ENCODE measurements at places on chromosomes 1 and 21.
A peak's percentile ranks its signal among the peaks of the same experiment; 100 is the strongest.

DNA sequence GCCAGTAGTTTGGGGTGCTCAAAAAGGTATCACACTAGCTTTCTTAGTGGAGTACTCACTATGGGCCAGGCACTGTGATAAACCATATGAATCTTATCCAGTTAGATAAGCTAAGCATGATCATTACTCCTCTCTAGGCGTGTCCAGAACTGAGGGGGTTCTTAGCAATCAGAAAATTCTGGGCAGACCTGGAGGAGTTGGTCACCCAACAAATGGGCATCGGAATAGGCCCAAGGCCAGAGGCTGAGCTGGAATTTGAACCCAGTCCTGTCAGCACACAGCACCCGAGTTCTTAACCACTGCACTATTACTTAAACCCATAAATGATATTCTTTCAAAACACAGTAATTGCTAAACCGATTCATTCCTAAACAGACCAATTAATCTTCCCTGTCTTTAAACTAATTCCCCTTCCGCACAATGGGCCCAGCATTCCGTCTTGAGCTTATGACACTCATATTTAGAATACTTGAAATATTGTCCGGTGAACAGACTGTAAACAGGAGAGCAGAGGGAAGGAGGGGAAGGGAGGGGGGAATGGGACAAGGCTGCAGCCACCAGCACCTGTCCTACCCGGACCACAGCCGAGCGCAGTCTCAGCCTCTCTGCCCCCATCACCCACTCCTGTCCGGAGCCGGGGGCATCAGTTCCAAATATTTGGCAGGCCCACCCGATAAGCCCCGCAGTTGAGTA lies 113.0 kb upstream of the GADD45A start:
- no peak for DNase-seq

DNA sequence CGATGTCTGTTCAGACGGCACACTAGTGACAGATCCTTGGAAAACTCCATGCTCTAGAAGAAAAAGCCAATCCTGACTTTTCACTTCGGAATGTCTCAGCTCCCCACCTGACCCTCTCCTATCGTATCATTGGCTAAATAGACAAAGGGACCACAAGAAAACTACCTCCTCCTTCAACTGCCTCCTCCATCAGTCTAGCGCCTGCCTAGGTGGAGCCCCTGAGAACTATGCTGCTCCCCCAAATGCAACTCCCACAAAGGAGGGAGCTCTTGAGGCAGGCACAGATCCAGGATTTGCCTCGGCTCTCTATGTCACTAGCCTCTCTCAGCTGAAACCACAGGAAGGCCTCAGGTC lies 148.4 kb downstream of the TOMM20 start:
- no peak for DNase-seq

DNA sequence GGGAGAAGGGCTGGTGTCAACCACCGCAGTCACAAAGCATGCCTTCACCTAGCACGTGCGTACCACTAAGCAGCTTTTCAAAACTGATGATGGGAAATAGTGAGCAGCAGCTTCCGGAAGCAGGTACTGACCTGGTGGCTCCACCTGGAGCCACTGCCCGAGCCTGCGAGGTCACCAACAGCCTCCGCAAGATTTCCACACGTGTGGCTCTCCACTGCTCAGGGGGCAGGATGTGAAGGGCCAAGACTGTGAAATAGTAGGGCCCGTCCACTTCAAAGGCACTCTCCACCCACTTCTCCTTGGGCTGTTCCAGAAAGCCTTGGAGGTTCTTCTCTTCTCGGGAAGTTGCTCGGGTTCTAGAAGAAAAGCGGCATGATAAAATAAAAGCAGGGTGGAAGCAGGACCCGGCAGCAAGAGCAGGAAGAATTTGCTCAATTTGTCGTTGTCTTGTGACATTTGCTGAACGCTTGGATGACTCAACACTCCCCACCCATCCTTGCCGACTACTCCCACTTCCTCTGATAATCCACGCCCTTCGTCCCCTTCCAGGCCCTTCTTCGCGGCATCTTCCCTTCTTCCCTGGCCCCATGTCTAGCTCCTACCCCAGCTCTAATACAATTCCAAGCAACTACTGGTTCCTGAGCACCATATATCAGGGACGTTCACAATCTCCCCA lies 124.9 kb upstream of the IFFO2 start:
- no peak for DNase-seq

- DNase-seq: no peak
Measured at GRCh38 chr1:23202263-23202749, 15.0 kb downstream of the HTR1D start.

DNA sequence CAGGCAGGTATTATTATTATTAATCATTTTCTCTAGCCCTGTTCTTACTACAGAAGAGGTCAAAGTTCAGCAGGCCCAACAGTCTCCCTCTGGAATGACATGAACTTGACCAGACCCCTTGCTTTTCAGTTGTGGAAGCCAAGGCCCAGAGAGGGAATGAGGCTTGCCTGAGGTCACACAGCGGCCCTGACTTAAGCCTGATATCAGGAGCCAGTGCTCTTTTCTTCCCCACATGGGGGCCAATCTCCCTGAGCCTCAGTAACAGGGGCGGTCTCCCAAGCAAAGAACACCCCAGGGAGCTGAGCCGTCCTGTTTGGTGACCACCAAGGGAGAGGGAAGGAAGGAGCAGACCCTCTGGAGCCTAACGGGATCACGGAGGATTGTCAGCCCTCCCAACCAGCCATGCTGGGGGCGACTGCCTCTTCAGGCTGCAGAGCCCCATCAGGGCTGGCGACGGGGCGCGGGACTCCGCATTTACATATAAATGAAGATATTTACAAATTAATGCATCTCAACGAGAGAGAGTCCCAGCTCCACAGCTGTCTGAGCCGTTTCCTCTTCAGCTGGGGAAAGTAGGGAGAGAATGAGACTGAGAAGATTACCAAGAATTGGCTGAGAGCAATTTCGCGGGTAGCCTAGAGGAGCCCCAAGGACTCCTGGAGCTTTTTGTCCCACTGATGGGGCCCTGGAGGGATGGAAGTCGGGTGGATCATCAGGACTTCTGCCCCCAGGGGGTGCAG lies 186.1 kb upstream of the KLHDC7A start:
- DNase-seq: no peak

DNA sequence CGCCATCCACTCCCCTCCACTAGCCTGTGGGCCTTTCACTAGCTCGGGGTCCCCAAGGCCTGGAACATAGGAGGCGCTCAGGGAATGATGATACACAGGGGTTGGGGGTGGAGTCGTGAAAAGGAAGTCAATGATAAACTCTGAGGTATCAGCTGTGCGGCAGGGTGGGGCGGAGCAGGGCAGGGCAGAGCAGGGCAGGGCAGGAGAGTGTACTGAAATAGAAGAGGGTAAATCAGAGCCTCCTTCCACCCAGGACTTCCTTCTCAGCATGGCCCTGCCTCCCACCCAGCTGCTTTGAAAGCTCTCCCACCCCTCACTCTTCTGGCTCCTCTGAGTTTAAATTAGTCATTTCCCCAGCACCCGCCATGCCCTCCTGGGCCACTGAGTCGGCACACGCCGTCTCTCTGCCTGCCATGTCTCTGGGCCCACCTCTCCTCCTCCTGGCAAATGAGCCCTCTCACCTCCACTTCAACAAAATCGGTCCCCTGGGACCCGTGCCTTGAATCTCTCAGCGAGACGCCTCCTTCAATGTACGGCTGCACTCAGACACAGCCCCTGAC lies 16.9 kb downstream of the CAPZB start:
- peak; percentile 53 for DNase-seq

DNA sequence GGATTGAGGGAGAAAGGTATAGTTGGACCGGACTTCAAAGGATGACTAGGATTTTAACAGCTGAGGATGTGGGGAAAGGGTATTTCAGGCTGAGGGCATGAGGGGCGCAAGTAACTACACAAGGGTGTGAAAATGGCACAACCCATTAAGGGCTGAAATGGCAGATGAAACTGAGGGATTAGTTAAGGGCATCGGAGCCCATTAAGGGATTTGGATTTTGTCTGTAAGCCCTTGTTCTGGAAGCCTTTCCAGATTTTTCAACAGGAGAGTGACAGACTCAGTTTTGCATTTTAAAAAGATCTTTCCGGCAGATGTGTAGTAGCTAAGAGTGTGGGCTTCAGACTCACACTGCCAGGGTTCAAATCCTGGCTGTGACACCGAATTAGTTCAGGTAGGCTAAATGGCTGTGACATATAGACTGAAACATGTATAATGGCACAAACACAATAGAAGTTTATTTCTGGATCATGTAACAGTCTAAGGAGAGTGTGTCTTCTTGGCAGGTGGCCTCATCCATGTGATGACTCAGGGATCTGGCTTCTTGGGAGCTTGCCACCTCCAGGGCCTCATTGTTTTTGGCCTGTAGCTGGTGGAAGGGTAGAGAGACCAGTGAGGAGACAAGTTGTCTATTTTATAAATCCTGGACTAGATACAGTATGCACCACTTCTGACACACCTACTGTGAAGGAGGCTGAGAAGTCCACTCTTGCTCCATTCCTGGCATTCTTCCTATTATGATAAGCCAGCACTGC lies 49.6 kb downstream of the UBE2T start:
- DNase-seq: no peak

DNA sequence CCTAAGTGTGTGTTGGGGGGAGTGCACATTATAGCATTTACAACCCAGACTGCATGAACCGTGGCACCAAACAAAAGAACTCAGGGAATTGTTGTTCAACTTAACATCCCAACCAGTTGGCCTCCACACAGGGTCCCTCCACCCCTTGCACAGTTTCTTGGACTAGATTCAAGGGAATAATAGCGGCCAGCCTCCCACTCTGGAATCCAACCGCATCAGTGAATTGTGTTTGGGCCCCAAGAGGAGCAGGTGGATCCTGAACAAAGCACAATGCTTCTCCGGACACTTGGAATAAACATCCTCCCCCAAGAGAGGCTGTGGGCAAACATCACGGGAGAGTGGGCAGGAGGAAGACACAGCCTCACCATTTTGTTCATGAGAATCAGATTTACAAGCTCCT lies 18.2 kb downstream of the CD34 start:
- no peak for DNase-seq

DNA sequence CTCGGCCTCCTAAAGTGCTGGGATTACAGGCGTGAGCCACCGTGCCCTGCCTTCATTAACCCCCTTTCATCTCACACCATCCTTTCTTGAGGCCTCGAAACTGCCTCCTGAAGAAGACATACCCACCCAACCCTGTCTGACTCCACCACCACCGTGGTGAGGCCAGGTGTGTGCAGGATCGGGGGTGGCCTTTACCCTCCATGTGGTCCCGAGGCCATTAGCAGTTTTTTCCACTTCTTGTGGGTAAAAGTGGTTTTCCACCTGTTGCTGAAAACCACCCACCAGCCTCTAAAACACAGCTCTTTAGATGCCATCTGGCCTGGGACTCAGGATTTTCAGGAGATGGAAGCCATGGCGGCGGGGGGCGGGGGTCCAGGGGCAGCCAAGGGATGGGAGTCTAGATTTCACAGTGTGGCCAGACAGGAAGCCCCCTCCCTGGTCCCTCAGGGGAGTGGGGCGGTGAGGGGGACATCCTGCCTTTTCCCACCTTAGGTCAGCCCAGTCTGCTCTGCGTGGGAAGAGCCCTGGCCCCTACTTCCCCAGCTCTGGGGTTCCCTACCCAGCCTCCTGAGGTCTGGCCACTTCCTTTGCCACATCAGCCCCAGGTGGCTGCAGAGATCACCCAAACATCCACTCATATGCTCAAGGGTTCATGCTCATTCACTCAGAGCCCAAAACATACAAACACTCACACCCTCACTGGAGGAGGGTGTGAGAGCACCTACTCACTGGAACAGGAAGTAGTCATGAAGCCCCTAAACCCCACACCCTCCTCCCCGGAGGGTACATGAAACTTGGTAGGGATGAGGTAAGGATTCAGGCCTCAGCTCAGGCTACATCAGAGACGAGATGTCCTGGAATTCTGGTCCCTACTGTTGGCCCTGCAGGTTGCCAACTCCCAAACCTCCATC lies 2.3 kb downstream of the FGR start:
- DNase-seq: no peak

GRCh38 chr1:10599194-10599861 lies 124.6 kb downstream of the PEX14 start:
- no peak for DNase-seq

DNA sequence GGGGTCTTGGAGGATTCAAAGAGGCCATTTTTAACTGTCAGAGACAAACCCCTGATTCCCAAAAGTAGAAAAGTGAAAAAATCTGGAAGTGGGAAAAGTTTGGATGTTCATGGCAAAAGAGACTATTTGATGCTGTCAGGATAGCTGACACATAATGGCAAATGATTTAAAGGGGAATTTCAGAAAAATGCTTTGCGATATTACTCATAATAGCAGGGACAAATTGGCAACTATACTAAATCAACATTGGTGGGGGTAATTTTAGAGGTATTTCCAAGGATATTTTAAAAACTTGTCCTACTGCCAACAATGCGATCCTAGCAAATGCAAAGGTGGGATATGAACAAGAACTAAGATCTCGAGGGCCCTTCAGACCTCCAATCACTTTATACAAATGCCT lies 5.3 kb upstream of the GSTM4 start:
- no peak for DNase-seq

DNA sequence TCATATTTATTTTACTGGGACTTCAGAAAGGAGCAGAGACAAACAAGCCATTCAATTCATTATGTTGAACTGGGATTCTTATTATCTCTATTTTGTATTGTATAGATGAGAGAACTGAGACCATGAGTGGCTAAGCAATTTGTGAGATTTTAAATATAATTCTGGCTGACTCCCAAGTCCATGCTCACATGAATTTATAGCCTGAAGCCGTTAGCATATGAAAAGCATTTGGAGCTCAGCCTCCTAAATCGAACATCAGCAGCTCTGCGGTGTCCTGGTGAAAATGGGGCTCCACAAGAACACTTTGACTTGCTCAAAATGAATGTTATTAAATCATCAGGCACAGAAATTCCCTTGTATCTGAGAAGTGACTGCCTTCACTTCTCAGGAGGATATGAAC lies 96.8 kb upstream of the DPT start:
- DNase-seq: no peak

DNA sequence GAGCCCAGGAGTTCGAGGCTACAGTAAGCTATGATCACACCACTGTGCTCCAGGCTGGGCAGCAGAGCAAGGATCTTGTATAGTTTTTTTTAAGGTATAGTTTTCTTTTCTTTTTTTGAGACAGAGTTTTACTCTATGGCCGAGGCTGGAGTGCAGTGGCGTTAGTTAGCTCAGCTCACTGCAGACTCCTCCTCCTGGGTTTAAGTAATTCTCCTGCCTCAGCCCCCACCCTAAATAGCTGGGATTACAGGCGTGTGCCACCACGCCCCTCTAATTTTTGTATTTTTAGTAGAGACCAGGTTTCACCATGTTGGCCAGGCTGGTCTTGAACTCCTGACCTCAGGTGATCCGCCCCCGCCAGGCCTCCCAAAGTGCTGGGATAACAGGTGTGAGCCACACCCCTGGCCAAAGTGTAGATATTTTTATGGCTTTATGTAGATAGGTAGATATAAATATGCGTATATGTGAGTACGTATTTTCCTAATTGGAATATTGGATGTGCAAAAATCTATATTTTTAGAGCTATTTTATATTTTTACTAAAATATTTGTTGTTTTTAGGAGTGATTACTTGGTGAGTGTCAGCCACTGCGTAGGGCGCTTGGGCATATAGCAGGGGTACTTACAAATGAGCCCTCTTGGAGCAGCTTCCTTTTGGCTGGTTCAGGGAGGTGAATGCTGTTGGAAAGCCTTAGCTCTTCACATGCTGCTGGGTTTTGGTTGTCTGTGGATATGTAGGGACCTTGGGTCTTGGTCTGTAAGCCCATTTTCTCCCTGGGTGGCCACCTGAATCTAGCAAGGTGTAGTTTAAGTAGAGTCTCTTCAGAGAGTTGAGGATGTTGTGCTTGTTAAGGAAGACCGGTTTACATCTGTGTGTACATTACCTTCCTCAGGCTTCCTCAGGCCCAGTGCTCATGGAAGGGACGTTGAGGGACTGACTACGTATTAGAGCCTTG lies 9.5 kb downstream of the KDM4A start:
- DNase-seq: no peak
